ENCODE measurements at places on chromosomes 5 and 9.

- DNase-seq = no peak
Measured at GRCh38 chr9:112664531-112664930, 53.4 kb downstream of the INIP start.

DNA sequence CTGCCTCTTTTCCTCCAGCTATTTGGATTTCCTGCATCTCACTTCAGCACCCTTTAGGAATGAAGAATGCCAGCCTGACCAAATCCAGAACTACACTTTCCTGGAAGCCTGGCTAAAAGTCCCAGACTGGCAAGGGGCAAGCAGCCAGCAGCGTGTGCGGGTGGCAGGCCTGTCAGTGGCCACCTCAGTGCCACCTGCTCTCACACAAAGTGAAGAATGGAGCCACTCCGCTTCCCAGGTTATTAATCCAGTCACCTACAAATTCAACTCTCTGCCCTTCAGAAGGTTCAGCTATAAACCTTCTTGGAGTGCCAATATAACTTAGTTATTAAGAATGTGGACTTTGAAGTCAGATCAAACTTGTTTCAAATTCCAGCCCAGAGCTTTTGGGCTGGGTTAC, 6.7 kb upstream of the ALDOB start:
- DNase-seq = no peak

DNA sequence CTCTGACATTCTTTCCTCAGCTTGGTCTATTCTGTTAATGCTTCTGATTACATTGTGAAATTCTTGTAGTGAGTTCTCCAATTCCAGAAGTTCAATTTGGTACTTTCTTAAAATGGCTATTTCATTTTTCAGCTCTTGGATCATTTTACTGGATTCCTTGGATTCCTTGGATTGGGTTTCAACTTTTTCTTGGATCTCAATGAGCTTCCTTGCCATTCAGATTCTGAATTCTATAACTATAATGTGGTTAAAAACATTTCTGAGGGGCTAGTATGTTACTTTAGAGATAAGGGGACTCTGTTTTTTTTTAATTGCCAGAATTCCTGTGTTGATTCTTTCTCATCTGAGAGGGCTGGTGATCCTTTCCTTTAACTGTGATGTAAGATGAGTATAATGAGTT, 136.4 kb downstream of the MCTP1 start:
- no peak for DNase-seq

- DNase-seq = no peak
Measured at GRCh38 chr9:132260846-132261245, 93.9 kb downstream of the SETX start.

GRCh38 chr5:16656561-16657191, 39.9 kb upstream of the RETREG1 start:
- DNase-seq = no peak

GRCh38 chr5:73894860-73895259, 268.9 kb downstream of the ARHGEF28 start:
- DNase-seq = no peak

All from HAP-1 (cell line).